ENCODE measurements at places on chromosomes 1 and 21.
A peak's percentile ranks its signal among the peaks of the same experiment; 100 is the strongest.

GRCh38 chr1:113210248-113210647 lies 137.2 kb downstream of the LRIG2 start:
- DNase-seq, result no peak

DNA sequence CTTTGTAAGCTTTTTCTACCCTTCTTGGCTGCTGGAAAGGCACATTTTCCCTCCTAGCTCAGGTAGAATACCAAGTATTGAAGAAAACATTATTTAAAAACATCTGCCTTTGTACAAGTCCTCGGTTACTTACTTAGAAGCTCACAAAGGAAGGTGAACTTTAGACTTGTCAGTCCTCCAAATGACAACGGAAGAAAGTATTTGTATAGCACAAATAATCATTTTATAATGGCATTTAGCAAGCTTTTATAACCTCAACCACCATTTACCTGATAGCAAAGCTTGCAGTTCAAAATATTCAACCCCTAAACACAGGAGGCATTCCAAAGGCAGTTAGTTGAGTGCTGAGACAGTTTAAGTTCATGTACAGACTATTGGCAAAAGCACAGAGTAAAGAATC lies 2.5 kb upstream of the FCAMR start:
- DNase-seq, result no peak

DNA sequence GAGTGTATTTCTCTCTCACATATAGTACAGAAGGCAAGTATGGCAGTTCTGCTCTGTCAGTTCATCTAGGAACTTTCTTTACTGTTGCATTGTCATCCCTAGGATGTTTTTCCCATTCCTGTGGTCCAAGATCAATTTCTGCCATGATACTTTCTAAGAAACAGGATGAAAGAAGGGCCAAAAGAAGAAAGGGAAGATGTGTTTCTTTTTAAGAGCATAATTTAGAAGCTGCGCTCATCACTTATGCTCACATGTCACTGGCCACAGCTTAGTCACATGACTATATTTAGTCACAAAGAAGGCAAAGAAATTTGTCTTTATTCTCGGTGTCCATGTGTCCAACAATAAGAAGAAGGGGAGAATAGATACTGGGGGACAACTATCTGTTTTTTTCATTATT lies 7.0 kb upstream of the MAST2 start:
- DNase-seq, result no peak

GRCh38 chr1:105373681-105374080 lies 1624.0 kb downstream of the AMY1C start:
- no peak for DNase-seq

DNA sequence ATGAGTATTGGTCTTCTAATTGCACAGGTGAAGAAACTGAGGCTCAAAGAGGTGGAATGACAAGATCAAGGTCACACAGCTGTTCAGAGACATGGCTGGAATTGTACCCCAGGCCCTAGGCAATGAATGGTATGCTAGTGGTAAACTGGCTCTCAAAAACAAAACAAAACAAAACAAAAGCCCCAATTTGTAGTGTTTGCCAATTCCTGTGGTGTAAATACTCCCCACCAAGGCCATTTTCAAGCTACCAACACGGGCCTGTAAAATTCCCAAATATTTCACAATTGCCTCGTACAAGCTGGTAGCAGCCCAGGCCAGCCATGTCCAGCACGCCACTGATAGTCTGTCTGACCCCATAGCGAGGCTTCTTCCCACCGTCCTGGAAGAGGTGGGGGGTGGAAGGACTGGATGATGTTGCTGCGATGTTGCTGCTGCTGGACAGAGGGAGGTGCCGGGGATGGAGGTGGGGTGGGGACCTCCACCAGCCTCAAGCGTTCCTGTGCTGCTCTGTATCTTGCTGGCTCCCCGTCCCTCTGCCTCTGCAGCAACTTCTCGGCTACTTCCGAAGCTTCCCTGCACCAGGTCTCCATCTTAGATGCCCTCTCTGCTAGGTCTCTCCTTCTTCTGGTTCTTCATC lies 62.2 kb upstream of the RUNX3 start:
- DNase-seq, result no peak

GRCh38 chr21:34970167-34970500 lies 79.0 kb downstream of the RUNX1 start:
- DNase-seq, result no peak

DNA sequence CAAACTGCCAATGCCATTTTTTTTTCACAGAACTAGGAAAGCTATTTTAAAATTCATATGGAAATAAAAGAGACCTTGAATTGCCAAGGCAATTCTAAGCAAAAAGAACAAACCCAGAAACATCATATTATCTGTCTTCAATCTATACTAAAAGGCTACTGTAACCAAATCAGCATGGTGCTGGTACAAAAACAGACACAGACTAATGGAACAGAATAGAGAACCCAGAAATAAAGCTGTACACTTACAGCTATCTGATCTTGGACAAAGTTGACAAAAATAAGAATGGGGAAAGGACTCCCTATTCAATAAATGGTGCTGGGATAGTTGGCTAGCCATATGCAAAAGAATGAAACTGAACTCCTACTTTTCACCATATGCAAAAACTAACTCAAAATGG lies 50.5 kb downstream of the RGS4 start:
- DNase-seq, result no peak

- DNase-seq, result no peak
Observed at GRCh38 chr21:23496729-23497128, 2110.6 kb downstream of the MRPL39 start.

DNA sequence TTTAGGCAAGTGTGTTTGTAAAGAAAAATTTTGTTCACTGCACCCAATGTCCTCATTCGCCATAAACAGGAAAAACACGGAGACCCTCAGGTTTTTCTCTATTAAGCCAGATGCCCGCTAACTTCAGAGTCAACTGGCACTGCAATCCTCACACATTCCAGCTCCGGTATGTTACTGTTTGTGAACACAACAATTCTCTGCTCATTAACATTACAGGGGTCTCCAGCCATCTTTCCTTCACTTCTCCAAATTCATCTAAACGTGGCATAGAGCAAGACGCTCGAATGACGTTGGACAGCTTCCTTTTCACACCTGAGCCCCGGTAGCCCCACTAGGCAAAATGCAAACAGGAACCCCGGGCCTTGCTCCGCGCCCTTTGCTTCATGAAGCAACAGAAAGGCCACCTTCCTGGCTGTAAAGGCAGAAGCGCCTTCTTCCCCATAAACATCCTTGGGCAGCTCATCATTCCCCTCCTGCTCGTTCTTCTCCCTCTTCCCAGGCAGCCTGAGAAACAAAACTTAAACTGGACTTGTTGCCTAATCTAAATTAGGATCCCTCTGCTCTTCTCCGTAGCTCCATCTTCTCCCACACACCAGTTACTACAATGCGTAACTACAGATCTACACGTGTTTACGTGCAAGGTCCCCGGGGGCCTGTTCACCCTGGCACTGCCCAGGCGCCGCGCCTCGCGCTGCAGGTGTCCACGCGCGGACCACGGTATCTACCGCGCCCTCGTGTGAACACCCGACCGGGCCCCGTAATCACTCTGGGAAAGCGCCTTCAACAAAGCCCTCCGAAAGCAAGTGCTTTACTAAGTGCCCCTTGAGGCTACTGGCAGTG lies 1.2 kb downstream of the LBR start:
- DNase-seq, result peak; percentile 49

DNA sequence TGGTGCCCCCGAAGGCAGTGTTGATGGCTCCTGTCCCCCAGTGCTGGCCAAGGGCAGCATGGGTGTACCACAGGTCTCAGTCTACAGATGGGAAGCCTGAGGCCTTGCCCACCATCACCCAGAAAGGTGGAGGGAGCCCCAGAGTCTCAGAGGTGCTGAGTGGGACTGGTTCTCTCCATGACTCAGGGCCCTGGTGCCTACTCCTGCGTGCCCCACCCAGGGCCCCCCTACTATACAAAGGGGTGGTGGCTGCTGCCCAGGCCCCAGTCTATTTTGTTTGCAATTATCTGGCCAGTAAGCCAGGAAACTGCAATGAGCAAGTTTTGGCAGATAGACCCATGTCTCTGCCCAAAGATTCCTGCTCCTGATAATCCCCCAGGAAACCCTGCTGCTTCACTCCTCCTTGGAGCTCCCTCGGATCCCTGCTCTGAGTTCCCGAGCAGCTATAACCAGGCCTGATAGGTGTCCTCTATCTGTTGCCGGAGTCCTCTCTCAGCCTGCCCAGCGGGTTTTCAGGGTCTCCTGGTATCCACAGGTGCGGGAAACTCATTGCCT lies 41.7 kb downstream of the EDN2 start:
- DNase-seq, result no peak

DNA sequence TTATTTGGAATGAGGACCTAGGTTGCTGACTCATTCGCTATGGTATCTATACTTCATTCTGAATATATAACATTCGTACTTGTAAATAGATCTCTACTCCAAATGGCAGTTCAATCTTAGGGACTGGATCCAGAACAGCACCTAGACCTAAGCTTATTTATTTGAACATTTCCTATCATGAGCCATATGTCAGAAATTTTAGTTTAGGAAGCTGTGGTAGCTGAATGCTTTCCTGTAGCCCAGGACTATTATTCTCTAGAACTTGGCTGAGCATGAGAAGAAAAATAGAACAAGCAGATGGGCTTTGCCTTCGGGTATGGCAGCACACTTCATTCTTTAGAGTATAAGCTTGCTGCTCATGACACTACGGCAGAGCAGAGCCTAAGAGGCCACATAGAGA lies 1114.4 kb upstream of the B3GALT2 start:
- DNase-seq, result no peak

DNA sequence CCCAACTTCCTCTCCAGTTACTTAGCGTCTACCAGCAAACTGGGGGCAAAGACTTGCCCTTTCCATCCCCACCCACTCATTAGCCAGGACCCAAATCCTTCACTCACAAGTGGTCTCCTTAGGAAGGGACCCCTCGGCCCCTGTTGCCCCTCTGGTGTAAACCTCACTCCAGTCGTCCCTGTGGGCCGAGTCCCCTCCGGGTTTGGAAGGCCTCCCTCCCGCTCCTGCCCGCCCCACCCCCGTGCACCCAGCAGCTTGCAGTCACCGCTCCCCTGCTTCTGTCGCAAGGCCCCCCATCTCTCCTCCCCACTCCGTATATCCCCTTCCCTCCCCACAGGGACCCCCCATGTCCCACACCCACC lies 1.2 kb downstream of the EFHD2 start:
- peak; percentile 28 for DNase-seq

DNA sequence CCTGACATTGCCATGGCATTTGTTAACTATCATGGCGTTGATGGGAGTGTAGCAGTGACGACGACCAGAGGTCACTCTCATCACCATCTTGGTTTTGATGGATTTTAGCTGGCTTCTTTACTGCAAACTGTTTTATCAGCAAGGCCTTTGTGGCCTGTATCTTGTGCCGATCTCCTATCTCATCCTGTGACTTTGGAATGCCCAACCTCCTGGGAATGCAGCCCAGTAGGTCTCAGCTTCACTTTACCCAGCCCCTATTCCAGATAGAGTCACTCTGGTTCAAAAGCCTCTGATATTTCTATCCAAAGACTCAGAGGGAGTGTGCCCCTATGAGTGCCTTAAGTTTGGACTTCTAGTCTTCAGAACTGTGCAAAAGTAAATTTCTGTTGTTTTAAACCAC lies 130.1 kb downstream of the ADAMTS1 start:
- DNase-seq, result no peak

- peak; percentile 82 for DNase-seq
Observed at GRCh38 chr1:33349778-33350610, 29.1 kb upstream of the A3GALT2 start.

- no peak for DNase-seq
Observed at GRCh38 chr21:29797155-29797554, 142.6 kb downstream of the GRIK1 start.

DNA sequence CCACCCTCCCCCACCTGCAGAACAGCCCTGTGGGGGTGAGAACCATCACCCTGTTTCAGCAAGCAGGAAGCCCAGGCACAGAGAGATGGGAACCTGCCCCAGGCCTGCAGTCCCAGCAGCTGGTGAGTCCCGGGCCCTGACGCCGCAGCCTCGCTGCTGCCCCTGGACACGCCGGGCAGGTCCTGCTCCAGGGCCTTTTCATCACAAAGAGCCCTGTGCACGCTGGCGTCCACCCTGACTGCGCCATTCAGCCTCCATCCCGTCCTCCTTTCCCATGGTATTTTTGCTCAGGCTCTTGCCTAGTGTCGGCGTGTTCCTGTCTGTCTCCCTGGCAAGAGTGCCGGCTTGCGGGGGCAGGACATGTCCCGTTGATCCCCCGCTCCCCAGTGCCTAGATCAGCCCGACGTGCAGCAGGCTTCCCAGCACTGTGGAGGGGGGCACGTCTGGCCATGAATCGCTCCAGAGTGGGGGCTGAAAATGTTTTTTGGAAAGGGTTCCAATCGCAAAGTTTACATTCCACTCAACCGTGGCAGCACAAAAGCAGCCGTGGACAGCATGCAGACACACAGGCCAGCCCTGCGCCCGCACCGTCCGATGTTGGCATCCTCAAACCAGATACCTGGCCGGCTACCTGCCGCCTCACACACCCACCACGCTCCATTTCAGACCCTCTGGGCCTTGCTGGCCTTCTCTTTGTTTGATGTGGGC lies 6.3 kb upstream of the TTC34 start:
- no peak for DNase-seq

GRCh38 chr1:79708646-79709265 lies 702.2 kb upstream of the ADGRL4 start:
- DNase-seq, result no peak

- no peak for DNase-seq
Observed at GRCh38 chr1:95582746-95583145, 348.7 kb downstream of the RWDD3 start.

GRCh38 chr1:87053446-87053845 lies 139.0 kb downstream of the HS2ST1 start:
- DNase-seq, result no peak

DNA sequence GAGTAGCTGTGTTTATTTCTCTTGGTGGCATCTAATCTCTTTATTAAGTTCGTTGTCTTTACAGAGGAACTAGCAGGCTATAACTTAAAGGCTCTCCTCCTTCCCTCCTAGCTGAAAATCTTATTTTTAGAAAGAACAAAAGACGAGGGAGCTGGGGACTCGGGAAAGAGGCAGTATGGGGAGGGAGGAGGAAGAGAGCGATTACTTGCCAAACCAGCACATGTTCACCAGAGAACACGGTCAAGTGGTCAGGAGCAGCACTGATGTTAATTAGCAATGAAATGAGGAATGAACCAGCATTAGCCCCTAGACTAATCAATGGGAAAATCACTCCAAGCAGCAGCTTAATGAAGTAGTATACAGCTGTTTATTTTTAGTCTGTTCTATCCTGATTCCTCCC lies 171.3 kb upstream of the ESRRG start:
- DNase-seq, result no peak

GRCh38 chr1:64248065-64248464 lies 44.6 kb downstream of the UBE2U start:
- no peak for DNase-seq

GRCh38 chr21:17854745-17855144 lies 35.6 kb upstream of the C21orf91 start:
- DNase-seq, result no peak

GRCh38 chr1:111320066-111320879 lies 29.6 kb downstream of the CHIA start:
- DNase-seq, result no peak

DNA sequence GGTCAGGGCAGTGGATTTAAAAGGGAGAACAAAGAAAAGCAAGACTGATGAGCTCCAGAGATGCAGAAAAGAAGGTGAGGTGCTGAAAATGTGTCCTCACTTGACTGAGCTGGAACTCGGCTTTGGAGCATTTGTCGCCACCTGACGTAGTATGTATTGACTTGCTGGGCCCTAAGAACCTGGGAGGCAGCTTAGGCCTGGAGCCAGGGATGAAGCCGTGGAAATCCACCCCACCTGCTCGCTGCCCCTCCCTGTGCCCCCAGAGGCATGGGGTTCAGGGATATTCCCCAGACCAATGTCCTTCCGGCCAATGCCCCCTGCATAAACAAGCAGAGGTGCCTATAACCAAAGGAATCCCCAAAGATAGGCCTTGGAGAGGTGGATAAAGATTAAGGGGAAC lies 14.3 kb downstream of the MRAP start:
- DNase-seq, result no peak

Data from activated CD4-positive, alpha-beta T cell treated with anti-CD3 and anti-CD28 coated beads for 48 hours (primary cell).